ENCODE measurements at places on chromosomes 3 and 15.

GRCh38 chr15:88821993-88822392, 18.8 kb downstream of the ACAN start:
- DNase-seq: no peak

DNA sequence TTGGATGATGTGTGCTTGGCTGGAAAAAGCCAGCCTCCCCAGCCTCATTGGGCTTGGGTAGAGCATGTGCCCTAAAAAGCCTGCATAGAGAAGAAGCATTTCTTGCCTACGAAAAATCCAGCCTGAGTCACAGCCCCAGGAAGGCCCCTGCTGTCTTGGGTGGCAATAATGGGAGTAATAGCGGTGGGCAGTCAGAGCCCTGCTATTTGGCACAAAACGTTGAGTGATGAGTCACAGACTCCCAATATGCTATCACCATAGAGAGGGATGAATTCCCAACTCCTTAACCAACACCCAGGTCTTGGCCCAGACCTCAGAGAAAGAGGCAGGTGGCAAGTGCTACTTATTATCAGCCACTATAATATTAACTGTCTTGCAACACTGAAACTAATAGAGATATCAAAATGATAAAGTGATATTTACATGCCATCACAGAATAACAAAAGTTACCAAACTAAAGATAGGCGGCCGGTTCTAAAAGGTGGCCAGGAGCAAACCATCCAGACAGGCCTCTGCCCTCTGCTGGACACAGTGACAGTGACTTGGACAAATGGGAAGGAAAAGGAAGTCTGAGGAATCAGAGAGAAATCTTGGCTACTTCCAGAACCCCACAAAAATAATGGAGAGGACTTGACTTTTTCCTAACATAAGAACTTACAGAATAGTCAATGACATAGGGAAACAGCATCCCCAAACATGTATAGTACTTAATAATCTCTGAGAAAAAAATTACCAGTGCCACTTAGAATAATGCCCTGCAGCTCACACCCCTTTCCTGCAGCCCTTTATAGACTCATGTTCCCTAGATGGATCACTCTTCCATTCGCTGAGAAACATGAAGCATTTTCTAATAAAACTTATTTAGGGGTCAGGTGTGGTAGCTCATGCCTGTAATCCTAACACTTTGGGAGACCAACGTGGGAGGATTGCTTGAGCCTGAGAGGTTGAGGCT, 51.9 kb upstream of the MUC13 start:
- DNase-seq: peak; percentile 79

DNA sequence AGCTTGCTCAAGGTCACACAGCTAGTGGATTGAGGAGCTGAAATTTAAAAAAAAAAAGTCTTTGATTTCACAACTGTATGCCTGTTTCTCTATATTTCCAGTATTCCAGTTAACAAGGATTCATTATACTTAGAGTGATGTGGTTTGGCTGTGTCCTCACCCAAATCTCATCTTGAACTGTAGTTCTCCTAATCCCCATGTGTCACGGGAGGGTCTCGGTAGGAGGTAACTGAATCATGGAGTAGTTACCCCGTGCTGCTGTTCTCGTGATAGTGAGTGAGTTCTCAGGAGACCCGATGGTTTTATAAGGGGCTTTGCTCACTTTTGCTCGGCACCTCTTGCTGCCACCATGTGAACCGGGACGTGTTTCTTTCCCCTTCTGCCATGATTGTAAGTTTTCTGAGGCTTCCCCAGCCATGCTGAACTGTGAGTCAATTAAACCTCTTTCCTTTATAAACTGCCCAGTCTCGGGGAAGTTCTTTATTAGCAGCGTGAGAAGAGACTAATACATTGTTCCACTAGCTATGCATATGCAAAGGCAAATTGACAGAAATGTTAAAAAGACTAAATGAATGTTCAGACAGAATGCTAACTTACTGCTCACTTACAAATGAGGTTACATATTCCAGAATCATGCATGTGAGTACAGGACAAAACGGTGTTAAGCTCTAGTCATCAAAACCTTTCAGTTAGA, 1101.9 kb downstream of the ROBO1 start:
- no peak for DNase-seq

DNA sequence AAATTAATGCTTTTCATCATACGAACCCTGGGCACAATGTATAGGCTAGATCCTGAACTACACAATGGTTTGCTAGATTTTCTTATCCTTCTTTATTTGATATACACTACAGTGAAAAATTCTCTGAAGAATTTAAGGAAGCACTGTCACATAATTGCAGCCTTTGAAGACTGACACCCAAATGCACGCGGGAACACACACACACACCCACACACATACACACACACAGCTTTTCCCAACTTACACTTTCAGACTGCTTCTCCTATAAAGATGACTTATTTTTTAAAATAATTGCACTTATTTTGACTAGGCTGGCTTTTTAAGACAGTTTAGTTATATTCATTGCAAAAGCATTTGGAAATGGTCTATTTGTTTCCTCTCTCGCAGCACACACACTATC, 70.0 kb upstream of the LRRN1 start:
- DNase-seq: no peak

Measured in epithelial cell of esophagus (primary cell).